ENCODE measurements at places on chromosomes 7 and 10.

DNA sequence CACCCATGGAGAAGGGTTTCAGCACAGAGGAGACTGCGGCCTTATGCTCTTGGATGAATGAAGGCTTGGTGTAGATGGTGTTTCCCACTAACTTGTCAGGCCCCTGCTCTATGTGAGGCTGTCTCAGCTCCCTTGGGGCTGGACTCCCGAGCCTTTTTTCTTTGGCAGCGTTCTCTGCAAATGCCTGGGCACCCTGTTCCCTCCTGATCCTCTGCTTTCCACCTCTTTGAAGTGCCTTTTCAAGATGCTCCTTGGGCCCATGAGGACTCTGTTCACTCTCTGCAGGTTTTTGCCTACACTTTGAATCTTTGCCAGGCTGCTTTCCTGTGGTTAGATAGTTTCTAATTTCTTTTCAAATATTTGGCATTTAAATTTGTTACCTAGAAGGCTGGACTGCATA is 6.8 kb upstream of the ACBD5 start:
- no peak for DNase-seq

DNA sequence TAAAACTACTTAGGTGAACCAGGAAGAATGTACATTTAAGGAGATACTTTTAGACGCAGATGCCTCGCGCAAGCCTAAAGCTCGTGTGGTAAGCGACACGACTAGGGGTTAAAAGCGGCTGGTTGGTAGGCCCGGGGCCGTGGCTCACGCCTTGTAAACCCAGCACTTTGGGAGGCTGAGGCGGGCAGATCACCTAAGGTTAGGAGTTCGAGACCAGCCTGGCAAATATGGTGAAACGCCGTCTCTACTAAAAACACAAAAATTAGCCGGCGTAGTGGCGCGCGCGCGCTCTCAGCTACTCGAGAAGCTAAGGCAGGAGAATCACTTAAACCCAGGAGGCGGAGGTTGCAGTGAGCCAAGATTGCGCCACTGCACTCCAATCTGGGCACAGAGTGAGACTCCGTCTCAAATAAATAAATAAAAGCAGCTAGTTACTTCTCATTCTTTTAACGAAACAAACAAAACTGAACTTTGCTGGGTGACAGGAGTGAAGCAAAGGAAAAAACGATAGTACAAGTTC is 879 bp downstream of the NUDT5 start:
- peak; percentile 21 for DNase-seq

GRCh38 chr10:57890691-57891090 is 377.0 kb downstream of the IPMK start:
- DNase-seq = no peak

DNA sequence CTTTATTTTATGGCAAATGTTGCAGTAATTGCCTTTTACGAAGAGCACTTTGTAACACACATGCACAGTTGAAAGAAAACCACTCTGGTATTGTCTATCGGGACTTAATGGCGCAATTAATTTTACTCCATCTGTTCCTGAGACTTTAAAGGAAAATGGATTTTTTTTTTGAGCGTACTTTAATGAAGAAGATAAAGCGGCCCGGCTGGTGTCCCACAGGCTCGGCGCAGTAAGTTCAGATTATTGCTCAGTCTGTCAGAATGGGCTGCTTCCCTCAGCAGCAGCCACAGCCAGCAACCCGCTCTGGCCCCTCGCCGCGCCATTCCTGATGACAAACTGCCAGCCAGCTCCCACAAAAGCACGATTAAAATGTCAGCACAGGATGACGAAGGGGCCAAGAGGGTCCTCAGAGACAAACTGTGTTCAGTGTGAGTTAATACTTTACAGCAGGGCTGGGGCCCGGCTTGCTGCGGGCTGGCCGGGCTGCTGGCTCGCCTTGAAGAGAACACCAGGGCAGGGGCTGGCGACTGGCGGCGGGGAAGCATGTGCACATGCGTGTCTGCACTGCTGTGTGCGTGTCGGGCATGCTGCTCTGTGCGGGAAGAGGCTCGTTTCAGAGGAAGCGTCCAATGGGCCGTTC is 501.0 kb upstream of the GALNT17 start:
- no peak for DNase-seq

GRCh38 chr10:124652701-124653100 is 91.5 kb downstream of the FAM53B start:
- no peak for DNase-seq

GRCh38 chr7:12729112-12729511 is 41.7 kb downstream of the ARL4A start:
- DNase-seq = no peak

DNA sequence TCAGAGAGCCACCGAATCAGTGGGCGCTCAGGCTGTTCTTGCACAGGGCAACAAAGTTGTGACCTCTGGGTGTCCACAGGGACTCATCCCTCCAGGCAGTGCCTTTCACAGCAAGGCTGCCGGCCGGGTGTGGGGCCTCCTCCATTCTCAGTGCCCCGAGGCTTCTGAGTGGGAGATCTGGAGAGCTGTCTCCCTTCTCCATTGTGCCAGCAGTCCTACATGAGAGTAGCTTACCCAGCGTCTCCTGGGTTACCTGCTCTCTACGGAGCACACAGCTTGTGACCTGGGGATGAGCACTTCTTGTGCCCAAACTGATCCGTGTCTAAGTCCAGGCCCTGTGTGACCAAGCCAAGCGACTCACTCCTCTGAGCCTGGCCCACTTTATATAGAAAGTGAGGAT is 240.9 kb upstream of the GRB10 start:
- no peak for DNase-seq

DNA sequence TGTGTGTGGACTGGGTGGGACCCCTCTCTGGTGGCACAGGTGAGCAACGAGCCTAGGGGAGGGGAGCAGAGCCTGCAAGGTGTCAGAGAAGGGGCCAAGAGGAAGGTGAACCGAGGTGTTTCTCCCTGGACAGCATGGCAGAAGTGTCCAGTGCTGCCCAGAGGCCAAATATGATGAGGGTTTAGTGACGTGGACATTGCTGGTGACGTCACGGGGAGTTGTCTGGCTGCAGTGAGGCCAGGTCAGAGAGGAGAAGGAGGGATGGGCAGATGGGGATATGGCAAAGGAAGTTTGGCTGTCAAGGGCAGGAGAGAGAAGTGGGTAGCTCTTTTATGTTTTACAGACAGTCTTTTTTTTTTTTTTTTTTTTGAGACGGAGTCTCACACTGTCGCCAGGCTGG is 2.6 kb upstream of the ZNF853 start:
- DNase-seq = no peak

GRCh38 chr7:727104-727805 is at the start of gene PRKAR1B:
Gene PRKAR1B, minus strand, starts transcription at chr7:727281. Its CDS starts 15,776 bp downstream, at chr7:711505.
- peak; percentile 65 for DNase-seq

GRCh38 chr10:79153745-79154144 is 85.0 kb downstream of the ZMIZ1 start:
- DNase-seq = no peak

- no peak for DNase-seq
These were observed 522.9 kb downstream of the PARD3 start for GRCh38 chr10:34292194-34292565.

- no peak for DNase-seq
These were observed 106.7 kb downstream of the NKX6-2 start for GRCh38 chr10:132679217-132679595.

GRCh38 chr7:47748041-47748440 is 166.1 kb upstream of the TNS3 start:
- no peak for DNase-seq

DNA sequence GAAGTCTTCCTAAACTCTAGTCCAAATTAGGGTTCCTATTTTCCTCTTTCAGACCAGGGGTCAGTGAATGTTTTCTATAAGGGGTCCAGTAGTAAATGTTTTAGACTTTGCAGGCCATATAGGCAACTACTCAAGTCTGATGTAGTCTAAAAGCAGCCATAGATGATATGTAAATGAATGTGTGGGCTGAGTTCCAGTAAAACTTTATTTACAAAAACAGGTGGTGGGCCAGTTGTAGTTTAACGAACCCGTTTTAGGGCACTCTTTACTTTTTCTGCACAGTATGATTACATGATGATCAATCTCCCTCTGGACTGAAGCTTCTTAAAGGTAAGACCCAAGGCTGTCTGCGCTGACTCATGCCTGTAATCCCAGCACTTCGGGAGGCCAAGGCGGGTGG is 243.6 kb downstream of the CAMK1D start:
- no peak for DNase-seq

GRCh38 chr7:91344911-91345310 is 80.7 kb downstream of the FZD1 start:
- no peak for DNase-seq

- DNase-seq = peak; percentile 50
These were observed 32.6 kb downstream of the PIP4K2A start for GRCh38 chr10:22681783-22682183.

DNA sequence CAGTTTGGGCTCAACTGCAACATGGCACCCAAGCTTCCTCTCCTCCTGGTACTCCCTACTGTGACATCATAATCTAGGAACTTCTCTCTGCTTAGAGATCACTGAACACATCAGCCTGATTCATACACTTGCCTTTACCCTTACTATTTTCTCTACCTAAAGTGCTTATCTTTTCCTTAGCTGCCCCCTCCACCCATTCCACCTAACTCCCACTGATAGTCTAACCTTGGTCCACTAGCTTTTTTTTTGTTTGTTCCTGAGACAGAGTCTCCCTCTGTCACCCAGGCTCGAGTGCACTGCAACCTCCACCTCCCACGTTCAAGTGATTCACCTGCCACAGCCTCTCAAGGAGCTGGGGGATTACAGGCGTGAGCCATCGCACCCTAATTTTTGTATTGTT is 15.9 kb downstream of the CUL2 start:
- no peak for DNase-seq

- no peak for DNase-seq
These were observed 146.9 kb upstream of the ZMIZ1 start for GRCh38 chr10:78921895-78922294.

DNA sequence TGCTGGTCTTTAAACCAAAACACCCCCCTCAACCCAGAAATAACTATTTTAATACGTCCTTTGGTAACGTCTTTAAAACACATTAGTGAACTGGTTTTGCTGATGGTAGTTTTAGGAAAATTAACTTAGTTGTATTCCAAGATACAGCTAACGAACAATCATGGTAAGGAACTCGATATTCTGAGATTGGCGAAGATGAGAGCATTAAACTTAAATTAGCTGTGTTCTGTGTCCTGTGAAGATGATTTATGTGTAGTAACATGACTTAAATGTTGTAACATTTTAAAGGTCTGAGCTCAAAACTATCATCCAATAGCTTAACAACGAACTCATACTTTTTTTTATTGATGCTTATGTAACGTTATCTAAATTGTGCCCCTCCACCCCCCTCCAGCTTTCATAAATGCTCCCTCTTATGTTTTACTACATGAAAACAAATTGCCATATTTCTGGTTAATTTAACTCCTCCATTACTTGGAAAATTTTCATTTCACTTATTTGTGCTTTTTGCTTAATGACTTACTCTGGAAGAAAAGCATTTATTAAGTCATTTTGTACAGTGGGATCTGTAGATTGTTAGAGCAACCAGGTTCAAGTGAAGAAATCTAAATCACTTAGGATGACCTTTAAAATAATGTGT is 1.7 kb downstream of the SDK1 start:
- DNase-seq = no peak

DNA sequence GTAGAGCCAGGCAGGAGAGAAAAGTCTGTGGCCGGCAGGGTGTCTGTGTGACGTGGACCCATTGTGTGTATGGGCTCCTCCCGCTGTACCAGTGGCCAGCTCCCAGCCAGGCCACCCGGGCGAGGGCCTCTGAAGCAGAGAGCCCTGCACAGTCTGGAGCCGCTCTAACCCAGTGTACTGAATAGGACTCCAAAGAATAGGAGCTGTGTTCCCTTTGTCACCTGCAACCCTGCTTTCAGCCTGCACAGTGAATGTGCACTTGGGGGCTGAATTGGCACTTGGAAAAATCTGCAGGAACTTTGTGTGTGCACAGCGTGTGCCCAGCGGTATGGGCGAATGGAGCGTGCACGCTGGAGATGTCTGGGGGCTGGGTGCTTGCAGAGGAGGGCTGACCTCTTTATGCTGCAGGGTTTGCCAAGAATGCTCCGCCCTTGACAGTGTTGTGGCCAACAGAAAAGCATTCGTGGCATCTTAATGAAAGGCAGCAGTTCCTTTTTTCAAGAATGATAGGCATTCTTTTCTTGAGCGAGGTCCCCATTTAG is 216.2 kb downstream of the AUTS2 start:
- DNase-seq = no peak

DNA sequence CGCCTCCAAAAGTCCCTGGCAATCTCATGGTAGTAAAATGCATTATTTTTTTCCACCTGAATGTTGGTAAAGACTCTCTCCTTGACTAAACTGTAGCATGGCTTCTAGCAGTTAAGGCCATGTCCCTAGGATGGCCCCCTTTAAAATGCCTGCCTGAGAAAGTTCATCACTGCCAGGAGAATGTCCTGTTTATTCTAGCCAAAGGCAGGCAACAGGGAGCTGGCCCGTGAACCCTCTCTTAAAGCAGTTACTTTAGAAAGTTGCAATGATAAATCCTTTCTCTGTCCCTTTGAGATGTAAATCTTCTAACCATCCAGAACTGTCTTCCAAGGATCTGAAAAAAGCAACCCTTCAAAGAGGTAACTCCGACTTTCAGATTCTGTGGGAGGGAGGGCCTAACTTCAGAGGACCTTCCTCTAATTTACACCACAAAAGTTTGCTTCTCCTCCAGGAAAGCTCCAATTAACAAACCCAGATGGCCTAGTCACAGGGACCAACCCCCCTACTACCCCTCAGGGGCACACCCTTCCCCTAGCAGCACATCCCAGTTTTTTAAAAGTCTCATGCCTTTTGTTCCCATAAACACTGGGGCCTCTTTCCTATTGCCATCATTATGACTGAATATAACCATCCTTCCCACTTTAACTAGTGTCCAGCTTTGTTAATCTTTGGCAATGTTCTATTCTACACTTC is 5.5 kb downstream of the DNTT start:
- no peak for DNase-seq

DNA sequence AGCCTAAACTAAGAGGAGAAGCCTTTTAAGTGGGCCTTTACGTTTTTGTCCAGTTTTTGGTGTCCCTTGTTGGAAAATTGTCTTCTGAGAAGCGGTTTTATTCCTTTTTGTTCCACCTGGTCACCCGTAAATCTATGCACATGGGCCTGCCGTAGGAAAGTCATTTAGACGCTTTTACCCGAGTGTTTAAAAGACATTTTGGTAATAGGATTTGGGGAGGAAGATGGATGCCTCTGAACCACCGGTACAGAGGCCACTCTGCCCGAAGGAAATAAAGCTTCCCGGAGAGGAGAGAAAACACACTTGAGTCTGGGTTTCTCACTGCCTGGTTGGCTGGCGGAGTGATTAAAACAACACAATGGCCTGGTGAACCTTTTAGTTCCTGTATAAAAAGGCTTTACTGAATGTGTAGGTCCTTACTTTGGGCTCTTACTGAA is 760 bp downstream of the THNSL1 start:
- DNase-seq = peak; percentile 8

- no peak for DNase-seq
These were observed 589 bp downstream of the ZNF488 start for GRCh38 chr10:47383261-47384147.

GRCh38 chr7:78296644-78297371 is 498.2 kb downstream of the PHTF2 start:
- DNase-seq = no peak

- DNase-seq = no peak
These were observed 366 bp upstream of the TAF3 start for GRCh38 chr10:7817984-7818294.

- no peak for DNase-seq
These were observed 1.2 kb downstream of the NUB1 start for GRCh38 chr7:151342811-151343210.

GRCh38 chr10:124561206-124561605 is 99.6 kb downstream of the LHPP start:
- no peak for DNase-seq
